NCI-H82 (cell line): ENCODE measurements at places on chromosomes 3 and 15.

- no peak for DNase-seq
These were observed 27.9 kb upstream of the SLC6A1 start for GRCh38 chr3:10964537-10965167.

GRCh38 chr3:152319831-152320617, 51.3 kb downstream of the MBNL1 start:
- DNase-seq = no peak

- DNase-seq = peak; percentile 54
These were observed 134.3 kb downstream of the VGLL4 start for GRCh38 chr3:11509173-11510000.

GRCh38 chr3:43914269-43914668, 223.5 kb downstream of the ABHD5 start:
- no peak for DNase-seq

DNA sequence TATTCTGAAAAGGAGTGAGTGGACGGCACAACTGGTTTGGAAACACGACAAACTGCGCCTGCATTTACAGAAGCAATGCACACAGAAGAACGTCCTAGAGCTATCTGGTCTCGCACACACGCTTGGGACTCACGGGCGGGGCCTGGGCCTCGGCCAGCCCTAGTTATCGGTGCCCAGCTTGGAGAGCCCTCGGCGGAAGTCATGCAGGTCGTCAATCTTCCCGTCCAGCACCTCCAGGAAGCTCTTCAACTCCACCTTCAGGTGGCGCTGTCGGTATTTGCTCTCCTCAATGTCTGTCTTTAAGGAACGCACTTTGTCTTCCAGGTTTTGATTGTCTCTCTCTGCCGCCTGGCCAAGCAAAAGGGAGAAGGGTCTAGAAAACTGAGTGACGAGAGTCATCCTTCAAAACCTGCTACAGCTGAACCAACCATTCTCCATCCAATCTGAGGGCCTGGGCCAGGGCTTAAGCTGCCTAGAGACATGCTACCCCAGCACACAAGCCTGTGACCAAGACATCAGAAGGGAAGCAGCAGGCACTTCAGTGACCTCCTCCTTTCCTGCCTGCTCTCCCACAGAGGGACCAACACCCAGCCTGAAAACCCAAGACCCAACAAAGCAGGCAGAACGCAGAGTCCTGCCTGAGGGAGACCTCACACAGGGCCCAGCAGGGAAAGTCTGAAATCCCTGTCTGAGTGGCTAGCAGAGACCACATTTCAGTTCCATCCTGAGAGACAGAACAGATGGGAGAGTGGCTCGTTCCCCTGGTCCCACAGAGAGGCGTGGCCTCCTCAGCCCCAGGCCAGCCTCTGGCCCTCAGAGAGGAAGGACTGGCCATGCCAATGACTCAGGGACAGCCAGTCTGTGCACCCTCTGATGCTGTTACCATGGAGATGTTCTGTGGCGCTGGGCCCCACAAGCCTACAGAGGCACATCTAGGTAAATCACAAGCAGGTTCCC, 40.4 kb downstream of the WHAMM start:
- peak; percentile 94 for DNase-seq

DNA sequence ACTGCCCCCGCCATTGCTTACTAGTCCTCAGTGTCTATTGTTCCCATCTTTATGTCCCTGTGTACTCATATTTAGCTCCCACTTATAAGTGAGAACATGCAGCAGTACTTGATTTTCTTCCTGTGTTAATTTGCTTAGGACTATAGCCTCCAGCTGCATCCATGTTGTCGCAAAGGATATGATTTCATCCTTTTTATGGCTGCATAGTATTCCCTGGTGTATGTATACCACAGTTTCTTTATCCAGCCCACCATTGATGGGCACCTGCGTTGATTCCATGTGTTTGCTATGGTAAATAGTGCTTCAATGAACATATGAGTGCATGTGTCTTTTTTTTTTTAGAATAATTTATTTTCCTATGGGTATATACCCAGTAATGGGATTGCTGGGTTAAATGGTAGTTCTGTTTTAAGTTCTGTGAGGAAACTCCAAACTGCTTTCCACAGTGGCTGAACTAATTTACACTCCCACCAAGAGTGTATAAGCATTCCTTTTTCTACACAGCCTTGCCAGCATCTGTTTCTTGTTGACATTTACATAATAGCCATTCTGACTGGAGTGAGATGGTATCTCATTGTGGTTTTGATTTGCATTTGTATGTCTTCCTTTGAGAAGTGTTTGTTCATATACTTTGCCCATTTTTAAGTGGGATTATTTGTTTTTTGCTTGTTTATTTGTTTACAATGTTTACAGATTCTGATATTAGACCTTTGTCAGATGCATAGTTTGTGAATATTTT, 53.7 kb downstream of the GALK2 start:
- DNase-seq = no peak

- DNase-seq = no peak
These were observed 1517.8 kb downstream of the SI start for GRCh38 chr3:163560459-163560858.
